CD4-positive, alpha-beta memory T cell (primary cell): ENCODE measurements at places on chromosomes 2 and 18. TPM values are rescaled to one million over a fixed set of nuclear protein-coding genes. Genes with fewer than 3 reads are reported as not detected.
A peak's percentile ranks its signal among the peaks of the same experiment; 100 is the strongest.

DNA sequence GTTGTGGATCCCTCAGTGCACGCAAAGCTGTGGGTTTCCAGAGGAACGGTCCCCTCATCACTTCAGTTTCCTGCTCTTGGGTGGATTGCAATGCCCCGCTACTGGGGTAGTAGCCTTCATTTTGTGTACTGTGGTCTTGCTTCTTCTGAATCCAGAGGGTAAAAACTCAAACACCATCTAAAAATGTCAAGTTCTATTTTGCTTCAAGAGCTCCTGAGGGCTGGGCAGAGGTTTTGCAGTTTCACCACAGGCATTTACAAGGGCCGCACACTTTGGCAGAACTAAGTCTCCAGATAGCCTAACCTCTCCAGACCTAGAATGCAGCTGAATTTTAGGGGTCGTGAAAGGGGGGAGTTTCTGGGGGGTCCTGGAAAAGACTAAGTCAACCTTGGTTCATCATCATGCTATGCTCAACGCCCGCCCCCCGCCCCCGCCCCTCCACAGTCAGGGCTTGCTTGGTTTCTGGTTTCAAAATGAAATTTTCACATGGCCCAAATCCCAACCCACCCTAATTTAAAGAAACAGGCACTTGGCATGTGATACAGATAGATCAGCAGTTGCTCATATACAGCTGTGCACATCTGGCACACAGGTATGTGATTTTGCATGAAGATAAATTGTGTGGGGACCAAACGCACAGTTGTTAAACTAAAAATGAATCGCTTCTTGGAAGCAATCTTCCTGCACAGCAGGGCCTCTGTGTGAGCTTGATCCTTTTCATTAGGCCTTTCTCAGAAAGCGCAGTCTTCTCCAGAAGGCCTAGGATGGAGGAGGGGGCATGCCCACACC, 329.6 kb downstream of the OSR1 start:
- DNase-seq, result no peak

- peak; percentile 13 for DNase-seq
Observed at GRCh38 chr2:156436497-156437085, 412 bp downstream of the GPD2 start.

FOXD4L1 gene
- 0.42 TPM for total RNA-seq

DNA sequence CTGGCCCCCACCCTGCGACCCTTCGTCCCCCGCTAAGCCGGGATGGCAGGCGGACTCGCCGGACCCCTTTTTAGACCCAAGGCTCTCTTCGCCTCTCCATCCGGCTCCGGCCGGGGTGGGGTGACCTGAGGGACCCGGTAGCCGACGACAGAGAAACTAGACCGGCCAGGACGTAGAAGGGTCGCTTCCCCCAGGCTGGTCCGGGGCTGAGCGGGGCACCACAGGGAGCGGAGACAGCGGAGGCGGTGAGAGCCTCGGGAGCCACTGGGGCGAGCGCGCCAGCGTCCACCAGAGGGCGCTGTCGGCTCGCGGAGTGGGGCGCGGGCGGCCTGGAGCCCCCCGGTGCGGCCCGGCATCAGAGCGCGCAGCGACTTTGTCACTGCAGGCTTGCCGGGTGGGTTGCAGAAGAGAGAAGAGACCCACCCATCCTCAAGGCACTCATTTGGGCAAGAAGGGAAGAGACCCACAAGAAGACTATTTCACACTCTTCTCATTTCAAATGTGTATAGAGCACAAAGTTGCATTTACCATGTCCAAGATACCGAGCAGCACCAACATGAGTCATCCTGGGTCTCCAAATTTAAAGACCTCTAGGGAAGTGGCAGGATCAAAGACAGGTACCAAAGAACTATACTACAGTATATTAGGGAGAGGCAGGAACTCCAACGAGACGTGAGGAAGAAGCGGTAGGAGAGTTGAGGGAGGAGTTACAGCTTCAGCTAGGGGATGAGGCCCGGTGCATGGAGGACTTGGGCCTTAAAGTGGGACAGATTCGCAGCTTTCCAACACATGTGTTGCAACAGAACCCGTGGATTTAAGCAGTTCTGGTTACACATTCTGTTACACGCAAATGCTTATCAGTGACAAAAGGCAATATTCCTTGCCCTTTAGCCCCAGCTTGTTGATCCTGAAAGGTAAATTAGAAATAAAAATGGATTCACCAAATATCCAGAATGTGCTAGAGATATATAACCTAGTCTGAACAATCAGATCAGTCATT, 7.6 kb upstream of the PRKCE start:
- peak; percentile 76 for DNase-seq
